ENCODE measurements at places on chromosomes 6 and 20.

- DNase-seq: no peak
Measured at GRCh38 chr20:53330601-53331140, 263.0 kb downstream of the ZNF217 start.

DNA sequence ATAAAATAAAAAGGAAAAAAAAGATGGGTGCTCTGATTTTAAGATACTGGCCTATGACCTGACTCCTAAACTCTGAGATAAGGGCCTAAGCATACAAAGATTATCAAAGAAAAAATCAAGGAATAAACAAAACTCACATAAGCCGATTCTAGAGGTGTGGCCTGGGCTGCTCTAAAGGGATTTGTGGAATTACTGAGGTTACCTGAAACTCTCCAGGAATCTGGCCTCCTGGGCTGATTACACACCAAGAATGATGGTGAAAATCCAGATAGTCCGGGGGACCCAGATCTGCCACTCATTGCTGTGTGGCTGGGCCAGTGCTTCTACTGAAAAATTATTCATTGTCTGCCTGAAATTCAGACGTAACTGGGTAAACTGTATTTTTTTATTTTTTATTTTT, 122.7 kb upstream of the RNF24 start:
- no peak for DNase-seq

GRCh38 chr20:24950836-24951525, 1.9 kb downstream of the CST7 start:
- DNase-seq: no peak

- DNase-seq: no peak
Measured at GRCh38 chr6:73691512-73691911, 4.5 kb upstream of the CD109 start.

- DNase-seq: no peak
Measured at GRCh38 chr6:10610289-10610688, 84.1 kb downstream of the C6orf52 start.

DNA sequence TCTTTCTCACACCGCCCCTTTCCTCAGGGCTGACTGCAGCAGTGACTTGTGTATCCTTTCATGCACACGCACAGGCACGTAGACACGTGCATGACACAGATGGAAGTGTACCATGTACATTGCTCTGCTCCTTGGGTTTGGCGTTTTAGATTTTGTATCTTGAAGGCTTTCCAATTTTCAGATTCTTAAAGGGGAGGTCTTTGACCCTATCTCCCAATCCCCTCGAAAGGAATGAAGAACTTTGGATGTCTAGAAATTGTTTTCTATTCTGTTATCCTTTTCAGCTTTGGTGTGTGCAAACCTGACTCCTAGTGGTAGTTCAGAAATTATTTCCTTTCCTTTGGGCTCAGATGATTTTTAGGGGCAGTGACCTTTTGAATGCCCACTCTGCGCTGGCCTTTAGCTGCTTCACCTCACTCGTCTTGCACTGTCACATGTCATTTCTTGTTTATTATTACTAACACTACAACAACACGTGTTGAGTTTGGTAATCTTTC, 63.0 kb downstream of the HIVEP1 start:
- no peak for DNase-seq

Data from aorta (tissue), 5 donors.